ENCODE measurements at places on chromosomes 5 and 9.

DNA sequence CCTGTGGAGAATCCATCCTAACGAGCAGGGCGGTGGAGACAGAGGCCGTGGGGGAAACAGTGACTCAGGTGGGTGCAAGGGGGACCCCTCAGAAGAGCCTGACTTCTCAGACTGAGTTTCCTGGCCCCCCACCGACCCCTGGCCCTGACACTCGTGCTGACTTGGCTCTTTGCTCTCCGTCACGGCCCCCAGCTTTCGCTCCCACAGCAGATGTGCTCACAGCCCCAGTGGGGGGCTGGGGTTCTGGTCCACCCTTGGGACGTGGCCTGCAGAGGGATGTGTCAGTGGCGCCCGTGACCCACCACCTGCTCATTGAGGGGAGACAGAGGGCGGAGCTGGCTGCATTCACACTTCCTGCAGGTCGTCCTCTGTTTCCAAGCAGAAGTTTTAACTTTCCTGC, 62.9 kb upstream of the IRX4 start:
- H3K4me1 ChIP-seq = no peaks in the 10 kb centered on the region
- H3K4me3 ChIP-seq = no peak overlapping the region
- peaks cover 18% of the 10 kb centered on the region for H3K27me3 ChIP-seq
- no peaks in the 10 kb centered on the region for H3K36me3 ChIP-seq
- peak; percentile 45 for DNase-seq

DNA sequence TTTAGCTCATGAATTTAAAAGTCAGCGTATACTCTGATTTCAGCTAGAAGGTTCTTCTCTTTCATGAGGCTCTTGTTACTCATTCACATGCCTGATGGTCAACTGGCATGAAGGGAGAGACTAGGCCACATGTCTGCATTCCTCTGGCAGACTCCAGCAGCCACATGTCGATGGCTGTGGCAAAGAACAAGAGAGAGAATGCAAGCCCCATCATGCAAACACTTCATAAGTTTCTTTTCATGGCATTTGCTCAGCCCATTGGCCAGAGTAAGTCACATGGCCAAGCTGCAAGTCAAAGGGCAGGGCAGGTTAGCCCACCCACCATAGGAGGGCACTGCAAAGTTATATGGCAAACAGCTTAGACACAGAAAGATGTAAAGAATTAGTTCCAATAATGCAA, 5.4 kb downstream of the KCNV2 start:
- DNase-seq = no peak
- H3K4me3 ChIP-seq = no peak overlapping the region
- no peaks in the 10 kb centered on the region for H3K4me1 ChIP-seq
- H3K36me3 ChIP-seq = no peaks in the 10 kb centered on the region

DNA sequence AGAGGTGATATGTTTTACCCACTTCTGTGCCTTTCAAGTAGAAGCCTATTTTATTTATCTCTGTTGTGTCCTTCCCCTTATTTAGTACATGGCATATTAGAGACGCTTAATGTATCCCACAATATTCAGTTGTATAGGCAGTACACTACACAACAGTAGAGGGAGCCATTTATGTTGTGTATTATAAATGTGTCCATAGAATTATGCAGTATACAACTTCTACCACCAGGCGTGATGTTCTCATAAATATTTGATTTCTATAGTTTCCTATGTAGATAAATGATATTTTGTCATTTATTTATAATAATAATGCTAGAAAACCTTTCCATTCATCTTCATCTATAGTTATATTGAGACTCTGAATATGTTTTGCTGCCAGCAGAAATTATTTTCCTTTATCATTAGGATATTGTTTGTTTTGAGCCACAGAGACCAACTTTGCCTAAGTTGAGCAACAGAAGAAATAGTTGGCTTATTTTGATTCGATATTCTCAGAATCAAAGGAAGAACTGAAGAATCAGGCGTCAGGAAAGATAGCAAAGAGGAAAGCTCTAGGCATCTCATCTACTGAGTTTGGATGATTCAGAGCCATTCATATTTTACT, 81.7 kb downstream of the ADAMTS19 start:
- DNase-seq = no peak
- H3K36me3 ChIP-seq = no peaks in the 10 kb centered on the region
- no peaks in the 10 kb centered on the region for H3K4me1 ChIP-seq
- H3K27me3 ChIP-seq = no peaks in the 10 kb centered on the region
- H3K27ac ChIP-seq = no peak overlapping the region

DNA sequence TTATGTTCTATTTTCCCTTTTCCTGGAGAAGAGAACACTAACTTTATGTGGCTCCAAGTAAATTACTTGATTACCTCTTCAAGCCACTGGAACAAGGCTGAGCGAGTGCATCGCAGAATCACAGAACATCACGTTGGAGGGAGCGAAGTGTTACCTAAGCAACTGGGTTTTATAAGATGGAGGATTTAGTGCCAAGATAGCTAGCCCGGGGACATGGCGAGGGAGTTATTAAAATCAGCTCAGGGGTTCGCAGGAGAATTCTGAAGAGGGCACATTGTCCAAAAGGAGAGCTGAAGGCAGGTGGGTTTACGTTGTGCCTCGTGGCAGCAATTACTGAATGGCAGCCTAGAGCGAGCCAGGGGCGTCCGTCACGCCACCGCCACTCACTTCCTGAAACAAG, 563.2 kb upstream of the ADAMTS16 start:
- DNase-seq = no peak
- H3K27me3 ChIP-seq = no peaks in the 10 kb centered on the region
- no peaks in the 10 kb centered on the region for H3K4me1 ChIP-seq
- H3K36me3 ChIP-seq = no peaks in the 10 kb centered on the region
- H3K4me3 ChIP-seq = no peak overlapping the region

GRCh38 chr5:57434227-57434640, 48.4 kb downstream of the ACTBL2 start:
- no peaks in the 10 kb centered on the region for H3K27me3 ChIP-seq
- H3K4me3 ChIP-seq = no peak overlapping the region
- no peak overlapping the region for H3K27ac ChIP-seq
- no peaks in the 10 kb centered on the region for H3K4me1 ChIP-seq
- H3K36me3 ChIP-seq = no peaks in the 10 kb centered on the region

GRCh38 chr5:151684690-151685361, 1.9 kb downstream of the SPARC start:
- H3K27me3 ChIP-seq = no peaks in the 10 kb centered on the region
- H3K36me3 ChIP-seq = peaks cover 7% of the 10 kb centered on the region
- peaks cover 54% of the 10 kb centered on the region for H3K4me1 ChIP-seq
- DNase-seq = no peak
- H3K27ac ChIP-seq = peak overlapping the region; percentile 90

DNA sequence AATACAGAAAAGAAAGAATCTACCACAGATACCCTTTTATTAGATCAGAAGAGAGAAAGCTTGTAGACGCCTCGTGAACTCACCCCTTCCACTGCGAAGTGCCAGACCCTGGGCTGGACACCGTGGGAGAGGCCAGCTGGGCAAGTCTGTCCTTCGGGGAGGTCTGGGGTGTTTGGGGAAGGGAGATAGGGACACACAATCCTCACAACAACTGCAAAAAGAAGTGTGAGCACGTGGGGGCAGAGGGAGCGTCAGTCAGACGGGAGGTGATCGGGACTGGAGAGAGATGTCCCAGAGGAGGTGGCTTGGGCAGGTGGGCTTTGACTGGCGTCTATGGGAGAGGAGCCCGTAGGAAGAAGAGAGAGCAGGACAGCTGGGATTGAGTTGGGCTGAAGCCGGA, 27.3 kb upstream of the GRHPR start:
- H3K4me3 ChIP-seq = no peak overlapping the region
- no peaks in the 10 kb centered on the region for H3K27me3 ChIP-seq
- H3K36me3 ChIP-seq = no peaks in the 10 kb centered on the region
- no peak overlapping the region for H3K27ac ChIP-seq

DNA sequence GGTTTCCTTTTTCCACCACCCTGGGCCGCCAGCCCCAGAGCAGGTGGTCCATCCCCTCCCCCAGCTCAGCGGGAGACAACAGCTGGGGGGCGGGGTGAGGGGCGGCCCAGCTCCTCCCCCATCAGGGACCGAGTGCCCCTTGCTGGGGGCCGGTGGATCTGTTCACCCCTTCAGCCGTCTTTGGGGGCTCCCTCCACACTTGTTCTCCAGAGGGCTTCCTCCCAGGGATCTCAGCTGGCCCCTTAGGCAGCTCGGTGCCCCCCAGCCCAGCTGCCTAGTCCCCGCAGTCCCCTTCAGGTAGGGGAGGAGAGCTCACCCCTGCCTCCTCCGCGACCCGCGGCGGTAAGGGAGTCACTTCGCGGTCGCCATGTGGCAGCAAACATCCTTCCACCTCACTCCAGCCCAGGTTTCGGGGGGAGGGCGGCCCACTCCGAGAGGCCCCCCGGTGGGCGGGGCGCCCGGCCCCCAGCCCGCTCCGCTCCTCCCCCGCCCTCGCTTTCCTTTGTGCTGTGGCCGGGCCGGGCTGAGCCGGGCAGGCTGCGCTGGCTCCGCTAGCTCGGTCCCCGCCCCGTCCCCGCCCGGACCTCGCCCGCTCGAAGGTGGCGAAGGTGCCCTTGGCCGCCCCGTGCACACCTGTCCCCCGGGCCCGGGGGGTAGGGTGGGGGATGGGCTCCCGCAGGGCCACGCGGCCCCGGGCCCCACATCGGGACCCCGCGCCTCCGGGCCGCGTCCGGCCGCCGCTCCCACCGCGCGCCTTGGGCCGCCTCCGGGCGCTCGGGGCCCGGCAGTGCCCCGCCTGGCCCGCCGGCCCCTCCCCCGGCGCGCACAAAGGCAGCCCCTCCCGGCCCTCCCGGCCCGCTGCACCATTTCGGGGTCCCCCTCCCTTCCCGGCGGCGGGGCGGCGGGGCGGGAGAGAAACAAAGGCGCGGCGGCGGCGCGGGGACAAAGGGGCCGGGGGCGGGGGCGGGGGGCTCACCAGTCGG, 683 bp downstream of the DBN1 start:
- H3K36me3 ChIP-seq = no peaks in the 10 kb centered on the region
- peak; percentile 68 for DNase-seq
- peak overlapping the region; percentile 69 for H3K4me3 ChIP-seq
- peak overlapping the region; percentile 68 for H3K27ac ChIP-seq

DNA sequence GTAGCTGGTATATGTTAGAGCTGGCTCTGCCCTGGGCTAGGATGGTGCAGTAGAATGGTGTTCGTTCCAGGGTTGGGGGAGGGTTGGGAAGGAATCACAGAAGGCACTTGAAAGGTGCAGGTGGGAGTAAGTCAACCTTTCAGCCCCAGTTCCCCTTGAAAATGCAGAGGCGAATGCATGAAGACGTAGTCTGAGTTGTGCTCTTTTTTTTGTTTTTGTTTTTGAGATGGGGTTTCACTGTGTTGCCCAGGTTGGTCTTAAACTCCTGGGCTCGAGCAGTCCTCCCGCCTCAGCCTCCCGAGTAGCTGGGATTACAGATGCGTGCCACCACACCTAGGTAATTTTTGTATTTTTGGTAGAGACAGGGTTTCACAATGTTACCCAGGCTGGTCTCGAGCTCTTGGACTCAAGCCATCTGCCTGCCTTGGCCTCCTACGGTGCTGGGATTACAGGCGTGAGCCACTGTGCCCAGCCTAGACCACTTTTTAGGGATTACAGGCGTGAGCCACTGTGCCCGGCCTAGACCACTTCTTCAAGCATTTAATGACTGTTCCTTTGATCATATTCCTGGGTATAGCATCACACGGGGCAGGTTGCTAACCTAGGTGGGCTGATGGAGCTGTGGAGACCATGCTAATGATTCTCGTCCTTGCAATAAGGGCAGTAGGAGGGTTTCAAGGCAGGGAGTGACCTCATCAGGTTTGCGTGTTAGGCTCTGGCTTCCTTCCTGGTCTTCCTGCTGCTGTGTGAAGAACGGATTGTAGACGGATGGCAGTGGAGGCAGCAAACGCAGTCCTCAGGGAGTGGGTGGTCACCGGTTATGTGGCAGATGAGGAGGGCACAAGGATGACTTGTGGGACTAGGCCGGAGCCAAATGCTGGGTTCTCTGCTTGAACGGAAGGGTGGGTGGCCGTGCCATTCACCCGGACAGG, 13.7 kb downstream of the EHMT1 start:
- H3K4me1 ChIP-seq = peaks cover 45% of the 10 kb centered on the region
- H3K27ac ChIP-seq = peak overlapping the region; percentile 32
- DNase-seq = no peak
- no peak overlapping the region for H3K4me3 ChIP-seq
- H3K36me3 ChIP-seq = no peaks in the 10 kb centered on the region

DNA sequence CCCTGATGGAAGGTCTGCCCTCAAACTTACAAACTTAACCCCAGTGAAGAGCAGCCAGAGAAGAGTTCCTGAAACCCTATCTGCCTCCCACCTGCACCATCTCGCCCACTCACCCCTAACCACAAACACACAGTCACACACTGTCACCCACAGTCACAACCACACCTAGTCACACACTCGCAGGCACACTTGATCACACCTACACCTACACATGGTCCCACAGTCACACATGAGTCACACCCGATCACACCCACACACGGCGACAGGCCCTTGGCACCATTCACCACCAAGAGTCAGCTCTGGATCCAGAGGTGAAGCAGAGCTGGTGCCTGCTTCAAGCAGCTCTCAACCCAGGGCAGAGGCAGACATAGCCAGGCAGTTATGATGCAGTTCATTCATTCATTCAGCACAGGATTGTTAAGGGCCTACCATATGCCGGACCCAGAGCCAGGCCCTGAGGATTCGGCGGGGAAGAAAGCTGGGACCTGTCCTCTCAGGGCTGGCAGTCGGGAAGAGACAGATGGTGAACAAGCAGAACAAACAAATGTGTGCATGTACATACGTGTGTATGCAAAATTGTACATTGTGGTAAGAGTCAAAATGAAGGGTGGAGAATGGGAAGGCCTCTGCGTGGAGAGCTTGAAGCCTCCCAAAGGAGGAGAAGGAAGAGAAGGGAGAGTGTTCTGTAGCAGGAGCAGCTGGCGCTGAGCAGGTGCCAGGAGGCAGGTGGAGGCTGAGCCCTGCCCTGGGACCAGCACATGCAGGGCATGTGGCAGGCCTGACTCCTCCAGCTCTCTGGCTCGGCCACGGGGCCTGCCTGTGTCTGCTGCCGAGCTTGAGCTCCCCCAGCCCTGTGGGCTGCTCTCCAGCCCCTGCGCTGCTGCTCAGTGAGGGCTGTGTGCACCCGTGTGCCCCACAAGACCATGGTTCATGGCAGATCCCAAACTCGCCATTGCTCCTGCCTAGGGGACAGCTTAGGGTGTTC, 6.4 kb downstream of the TSPAN17 start:
- no peak overlapping the region for H3K4me3 ChIP-seq
- peaks cover 28% of the 10 kb centered on the region for H3K36me3 ChIP-seq
- no peaks in the 10 kb centered on the region for H3K27me3 ChIP-seq

- H3K4me1 ChIP-seq = no peaks in the 10 kb centered on the region
- H3K27me3 ChIP-seq = no peaks in the 10 kb centered on the region
- no peak for DNase-seq
- no peaks in the 10 kb centered on the region for H3K36me3 ChIP-seq
Observed at GRCh38 chr5:159362220-159362619, 31.9 kb upstream of the IL12B start.

DNA sequence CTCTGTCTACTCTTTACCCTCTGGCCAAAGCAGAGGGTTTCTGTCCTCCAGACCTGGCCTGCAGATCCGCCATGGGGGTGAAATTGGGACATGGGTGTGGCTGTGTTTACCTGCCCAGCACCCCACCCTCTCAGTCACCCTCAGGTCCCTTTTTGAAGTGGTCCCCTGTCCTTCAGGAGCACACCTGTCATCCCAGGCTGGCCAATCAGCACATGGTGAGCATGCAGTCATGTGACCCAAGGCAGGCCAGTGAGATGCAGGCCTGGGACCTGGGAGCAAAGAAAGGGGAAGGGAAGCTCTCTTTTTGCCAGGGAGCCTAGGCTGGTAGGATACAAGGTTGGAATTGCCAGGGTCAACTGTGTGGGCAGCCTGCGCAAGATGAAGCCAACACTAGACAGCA, 28.3 kb upstream of the IER5L start:
- DNase-seq = no peak
- H3K27me3 ChIP-seq = no peaks in the 10 kb centered on the region
- no peaks in the 10 kb centered on the region for H3K36me3 ChIP-seq
- no peaks in the 10 kb centered on the region for H3K4me1 ChIP-seq
